ENCODE measurements at places on chromosomes 5 and 9.

- DNase-seq = no peak
Observed at GRCh38 chr5:4207486-4207885, 611.9 kb downstream of the IRX1 start.

DNA sequence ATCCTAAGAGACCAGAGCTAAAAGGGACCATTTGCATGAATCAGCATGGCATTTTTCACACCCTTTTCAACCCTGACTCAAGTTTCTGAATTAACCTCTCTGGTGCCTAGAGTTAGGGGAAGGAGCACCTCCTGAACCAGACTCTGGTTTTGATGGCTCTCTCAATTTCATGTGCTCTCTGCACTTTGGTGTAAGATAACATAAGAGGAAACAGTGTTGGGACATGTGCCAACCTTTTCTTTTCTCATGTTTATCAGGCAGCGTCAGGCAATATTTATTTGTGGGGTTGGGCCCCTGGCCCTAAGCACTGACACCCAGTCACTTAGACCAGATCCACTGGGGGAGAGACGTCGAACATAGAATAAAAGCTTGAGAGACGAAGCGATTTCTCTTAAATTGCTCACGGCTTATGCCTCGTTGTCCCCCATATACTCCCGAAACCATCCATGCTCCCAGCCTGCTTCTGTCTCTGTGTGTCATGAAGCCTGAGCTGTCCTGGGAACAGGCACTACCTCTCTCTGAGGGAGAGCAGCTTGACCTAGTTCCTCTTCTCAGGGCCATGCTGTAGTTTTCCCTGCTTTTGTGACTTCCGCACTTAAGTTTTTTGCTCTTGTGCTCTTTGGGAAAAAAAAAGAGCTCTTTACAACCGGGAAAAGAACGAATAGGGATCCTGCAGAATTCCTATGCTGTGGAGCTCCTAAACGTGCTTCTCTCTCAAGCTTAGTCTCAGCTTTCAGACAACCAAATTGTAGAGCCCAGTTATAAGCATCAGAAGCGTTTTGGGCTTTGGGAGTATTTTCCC is 195.7 kb downstream of the NR3C1 start:
- no peak for DNase-seq

- DNase-seq = no peak
Observed at GRCh38 chr9:4862506-4863250, 69.9 kb downstream of the RCL1 start.

- DNase-seq = no peak
Observed at GRCh38 chr9:88521308-88521707, 13.7 kb upstream of the NXNL2 start.

DNA sequence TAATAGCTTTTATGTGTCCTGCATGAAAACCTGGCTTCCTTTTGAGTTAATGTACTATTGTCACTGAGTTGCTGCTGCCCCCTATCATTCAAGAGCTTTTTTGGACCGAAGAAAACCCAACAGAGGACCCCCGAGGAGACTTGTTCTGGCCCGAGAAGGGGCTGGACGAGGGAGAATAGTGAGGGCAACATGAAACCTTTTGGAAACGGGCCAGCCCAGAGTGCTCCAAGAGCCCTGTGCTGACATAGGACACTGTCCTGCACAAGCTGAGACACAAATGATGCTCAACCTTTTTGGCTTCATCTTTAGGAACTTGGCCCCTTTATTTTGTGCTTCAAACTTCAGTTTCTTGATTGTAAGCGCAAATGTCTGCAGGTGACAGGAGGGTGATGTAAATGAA is 4.0 kb upstream of the GADD45G start:
- no peak for DNase-seq

DNA sequence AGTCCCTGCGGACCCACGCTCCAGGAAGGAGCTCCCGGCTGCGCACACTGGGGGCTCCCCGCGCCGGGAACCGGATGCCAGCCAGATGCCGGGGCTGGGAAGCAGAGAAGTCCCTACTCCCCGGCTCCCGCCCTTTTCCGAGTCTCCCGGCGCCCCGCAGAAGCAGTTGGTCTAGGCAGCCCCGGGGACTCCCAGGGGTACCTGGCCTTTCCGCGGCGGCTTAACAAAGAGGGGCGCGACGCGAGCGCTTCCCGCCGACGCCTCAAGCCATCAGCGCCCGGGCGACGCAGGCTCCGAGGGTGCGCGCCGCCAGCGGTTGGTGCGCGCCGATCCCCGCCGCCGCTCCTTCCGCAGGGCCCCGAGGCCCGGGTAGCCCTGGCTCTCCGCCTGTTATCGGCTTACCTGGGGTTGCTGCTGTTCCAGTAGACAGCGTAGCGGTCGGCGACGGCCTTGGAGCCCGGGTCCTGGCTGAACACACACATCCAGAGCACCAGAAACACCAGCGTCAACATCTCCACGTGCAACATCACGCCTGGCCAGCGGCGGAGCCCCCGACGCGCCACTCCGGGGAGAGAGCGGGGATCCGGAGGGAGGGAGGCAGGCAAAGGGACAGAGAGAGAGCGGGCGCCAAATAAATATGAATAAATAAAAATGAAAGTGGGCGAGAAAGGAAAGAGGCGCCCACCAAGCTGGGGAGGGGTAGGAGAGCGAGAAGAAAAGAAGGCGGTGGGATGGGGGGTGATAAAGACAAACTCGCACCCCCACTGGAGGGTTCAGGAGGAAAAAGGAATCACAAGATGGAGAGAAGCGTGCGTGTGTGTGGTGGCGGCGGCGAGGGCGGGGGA is 428 bp downstream of the EFNA5 start:
- DNase-seq = no peak

DNA sequence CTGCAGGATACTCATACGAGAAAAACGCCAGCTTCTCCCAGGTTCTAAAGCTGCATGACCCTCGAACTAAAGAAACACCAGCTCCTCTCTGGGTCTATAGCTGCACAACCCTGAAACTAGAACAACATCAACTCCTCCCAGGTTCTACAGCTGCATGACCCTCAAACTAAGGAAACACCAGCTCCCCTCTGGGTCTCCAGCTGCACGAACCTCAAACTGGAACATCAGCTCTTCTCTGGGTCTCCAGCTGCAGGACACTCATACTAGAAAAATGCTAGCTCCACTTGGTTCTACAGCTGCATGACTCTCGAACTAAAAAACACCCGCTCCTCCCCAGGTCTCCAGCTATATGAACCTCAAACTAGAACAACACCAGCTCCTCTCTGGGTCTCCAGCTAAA is 811.1 kb downstream of the CDH9 start:
- no peak for DNase-seq

- DNase-seq = no peak
Observed at GRCh38 chr9:136923881-136924280, 20.7 kb downstream of the FBXW5 start.

DNA sequence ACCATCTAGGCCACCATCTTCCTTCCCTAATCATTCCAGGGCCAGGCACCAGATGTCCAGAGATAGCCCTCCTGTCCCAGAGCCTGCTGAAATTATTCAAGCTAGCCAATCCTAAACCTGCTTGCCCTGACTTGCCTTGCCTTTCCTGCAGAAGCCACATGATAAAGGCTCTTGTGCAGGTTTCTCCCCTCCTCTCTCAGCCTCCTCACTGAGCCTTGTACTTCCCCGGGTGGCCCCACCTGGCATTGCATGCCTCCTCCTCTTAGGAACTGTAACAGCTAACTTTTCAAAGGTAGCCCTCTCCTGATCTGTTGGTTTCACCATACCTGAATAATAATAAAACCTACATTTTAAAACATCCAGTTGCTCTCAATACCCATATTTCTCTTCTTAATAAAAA is 42.6 kb downstream of the DIRAS2 start:
- no peak for DNase-seq

DNA sequence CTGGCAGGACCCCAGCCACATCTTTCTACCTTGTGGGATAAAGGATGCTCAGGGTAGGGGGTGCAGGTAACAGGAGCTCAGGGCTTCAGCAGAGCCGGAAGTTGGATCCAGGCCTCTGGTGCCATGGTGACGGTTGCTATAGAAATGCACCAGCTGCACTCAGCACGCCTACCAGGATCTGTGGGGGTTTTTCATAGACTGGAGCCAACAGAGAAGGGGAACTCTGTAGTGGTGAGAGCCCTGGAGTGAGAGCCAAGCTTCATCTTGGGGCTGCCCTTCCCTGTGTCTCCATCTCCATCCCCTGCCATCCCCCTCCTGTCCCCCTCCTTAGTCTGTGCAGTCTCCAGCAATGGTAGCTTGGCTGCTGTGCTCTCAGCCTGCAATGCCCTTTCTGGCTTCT is 27.5 kb upstream of the BOD1 start:
- no peak for DNase-seq

GRCh38 chr5:126363658-126364057 is 59.6 kb upstream of the GRAMD2B start:
- DNase-seq = no peak

GRCh38 chr5:5158472-5158895 is 18.4 kb downstream of the ADAMTS16 start:
- no peak for DNase-seq

GRCh38 chr9:114779352-114779845 is 26.4 kb downstream of the TNFSF15 start:
- DNase-seq = no peak

DNA sequence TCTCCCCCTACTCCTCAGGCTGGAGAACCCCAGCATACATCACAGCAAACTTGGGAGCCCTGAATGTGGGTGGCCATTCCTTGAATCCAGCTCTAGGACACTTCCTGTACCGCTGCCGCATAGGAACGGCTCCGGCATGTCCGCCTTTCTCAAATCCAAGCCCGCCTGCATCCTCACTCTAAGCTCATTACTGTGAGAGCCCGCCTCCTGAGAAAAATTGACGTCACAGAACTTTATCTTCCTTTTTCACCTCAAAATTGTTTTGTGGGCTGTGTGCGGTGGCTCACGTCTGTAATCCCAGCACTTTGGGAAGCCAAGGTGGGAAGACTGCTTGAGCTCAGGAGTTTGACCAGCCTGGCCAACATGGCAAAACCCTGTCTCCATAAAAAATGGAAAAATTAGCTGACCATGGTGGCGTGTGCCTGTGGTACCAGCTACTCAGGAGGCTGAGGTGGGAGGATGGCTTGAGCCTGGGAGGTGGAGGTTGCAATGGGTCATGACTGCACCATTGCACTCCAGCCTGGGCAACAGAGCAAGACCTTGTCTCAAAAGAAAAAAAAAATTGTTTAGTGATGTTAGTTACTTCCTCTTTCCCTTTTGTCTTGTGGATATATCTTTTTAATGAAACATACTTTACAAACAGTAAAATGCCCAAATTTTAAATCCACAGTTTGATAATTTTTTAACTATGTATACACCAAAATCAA is 22.8 kb downstream of the RNF44 start:
- no peak for DNase-seq

- no peak for DNase-seq
Observed at GRCh38 chr5:160923936-160924710, 72.1 kb upstream of the ATP10B start.

- no peak for DNase-seq
Observed at GRCh38 chr9:1427875-1428274, 377.7 kb downstream of the DMRT2 start.

Measured in stimulated activated CD8-positive, alpha-beta memory T cell treated with anti-CD3 and anti-CD28 coated beads, Interleukin-7, amount 100 ng/mL, for 1 hour (primary cell).